Vein endothelial cell (primary cell): ENCODE measurements at places on chromosomes 3 and 15. TPM values are rescaled to one million over a fixed set of nuclear protein-coding genes. Genes with fewer than 3 reads are reported as not detected.

IQCF2 gene
- total RNA-seq: not detected in 2 replicates

LINGO1 gene
- 0.19 and 0.33 TPM in 2 replicates for total RNA-seq

CHRM5 gene
- not detected in 2 replicates for total RNA-seq

CIB2 gene
- 1.2 and 2.9 TPM in 2 replicates for total RNA-seq
